Lung (tissue), 17 donors: ENCODE measurements at places on chromosomes 1 and 21. TPM values are rescaled to one million over a fixed set of nuclear protein-coding genes. Genes with fewer than 3 reads are reported as not detected.

KRTAP19-2 gene
- polyA plus RNA-seq = not detected

EPHB2 gene
- 4.8 TPM for polyA plus RNA-seq

GJA4 gene
- 6.4 TPM for polyA plus RNA-seq

GRCh38 chr1:30730346-30731108, 7.1 kb upstream of the MATN1 start:
- H3K4me3 ChIP-seq = no peak overlapping the region
- H3K36me3 ChIP-seq = no peaks in the 10 kb centered on the region
- no peaks in the 10 kb centered on the region for H3K4me1 ChIP-seq
- no peak for DNase-seq
- no peaks in the 10 kb centered on the region for H3K27me3 ChIP-seq
- H3K27ac ChIP-seq = no peak overlapping the region

DNA sequence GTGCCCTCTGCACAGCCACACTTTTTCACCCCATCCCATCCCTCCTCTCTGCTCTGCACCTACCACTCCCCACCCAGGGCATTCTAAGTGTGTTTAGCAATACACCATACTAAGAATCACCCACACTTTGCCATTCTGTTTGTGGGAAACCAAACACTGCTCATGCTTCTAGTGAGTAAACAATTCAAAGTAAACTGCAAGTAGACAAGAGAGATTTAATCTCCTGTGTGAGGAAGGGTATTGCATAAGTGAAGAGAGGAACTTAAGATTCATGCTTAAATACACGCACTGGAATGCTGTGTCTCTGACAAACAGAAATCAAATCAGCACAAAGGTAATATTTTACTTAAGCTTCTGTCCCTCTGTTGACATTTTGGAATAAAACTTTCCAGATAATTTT, 4.8 kb upstream of the EDARADD start:
- no peaks in the 10 kb centered on the region for H3K27me3 ChIP-seq
- no peak overlapping the region for H3K4me3 ChIP-seq
- no peaks in the 10 kb centered on the region for H3K4me1 ChIP-seq

DNA sequence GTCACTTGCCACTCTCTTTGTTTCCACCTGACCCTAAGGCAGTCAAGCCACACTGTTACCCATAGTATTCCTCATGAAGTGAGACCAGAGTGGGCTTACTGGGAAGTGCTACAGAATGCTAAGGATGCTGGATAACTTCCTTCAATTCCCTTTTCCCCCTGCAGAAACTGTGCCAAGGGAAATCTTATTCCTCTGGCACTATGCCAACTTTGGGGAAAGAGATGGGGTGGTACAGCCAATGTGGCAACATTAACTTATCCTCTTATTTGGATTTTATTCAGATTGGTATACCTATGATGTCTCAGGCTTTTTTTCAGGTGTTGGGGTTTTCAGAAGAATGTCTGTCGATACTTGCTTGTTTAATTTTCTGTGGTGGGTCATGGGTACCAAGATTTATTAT, 599.4 kb upstream of the PBX1 start:
- no peak overlapping the region for H3K4me3 ChIP-seq
- H3K36me3 ChIP-seq = no peaks in the 10 kb centered on the region
- H3K4me1 ChIP-seq = no peaks in the 10 kb centered on the region
- DNase-seq = no peak

DNA sequence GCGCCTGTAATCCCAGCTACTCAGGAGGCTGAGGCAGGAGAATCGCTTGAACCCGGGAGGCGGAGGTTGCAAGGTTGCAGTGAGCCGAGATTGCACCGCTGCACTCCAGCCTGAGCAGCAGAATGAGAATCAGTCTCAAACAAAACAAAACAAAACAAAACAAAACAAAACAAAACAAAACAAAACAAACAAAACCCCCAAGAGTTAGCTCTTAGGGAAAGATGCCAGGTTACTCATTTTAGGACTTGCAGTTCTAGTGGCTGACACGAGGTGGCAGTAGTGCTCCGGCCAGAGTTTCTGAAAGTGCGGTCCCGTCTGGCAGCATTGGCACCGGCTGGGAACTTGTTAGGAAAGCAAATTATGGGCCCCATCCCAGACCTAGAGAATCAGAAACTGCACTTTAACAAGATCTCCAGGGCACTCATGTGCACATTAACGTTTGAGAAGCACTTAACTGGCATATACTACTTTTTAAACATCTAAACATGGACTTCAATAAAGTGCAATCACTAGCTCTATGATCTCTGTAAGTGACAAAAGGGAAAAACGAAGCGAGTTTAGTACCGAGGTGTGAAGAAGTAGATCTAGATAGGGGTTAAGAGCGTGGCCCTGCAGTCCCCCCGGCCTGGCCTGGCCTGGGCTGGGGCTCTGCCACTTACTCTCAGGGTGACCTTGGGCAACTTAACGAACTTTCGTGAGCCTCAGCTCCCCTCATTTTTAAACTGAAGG, 41.9 kb upstream of the TNFRSF1B start:
- H3K36me3 ChIP-seq = no peaks in the 10 kb centered on the region
- no peaks in the 10 kb centered on the region for H3K27me3 ChIP-seq
- H3K27ac ChIP-seq = no peak overlapping the region
- DNase-seq = peak; percentile 87
